Right ventricle myocardium superior (tissue), 1 donor: ENCODE measurements at places on chromosomes 4 and X. TPM values are rescaled to one million over a fixed set of nuclear protein-coding genes. Genes with fewer than 3 reads are reported as not detected.

DNA sequence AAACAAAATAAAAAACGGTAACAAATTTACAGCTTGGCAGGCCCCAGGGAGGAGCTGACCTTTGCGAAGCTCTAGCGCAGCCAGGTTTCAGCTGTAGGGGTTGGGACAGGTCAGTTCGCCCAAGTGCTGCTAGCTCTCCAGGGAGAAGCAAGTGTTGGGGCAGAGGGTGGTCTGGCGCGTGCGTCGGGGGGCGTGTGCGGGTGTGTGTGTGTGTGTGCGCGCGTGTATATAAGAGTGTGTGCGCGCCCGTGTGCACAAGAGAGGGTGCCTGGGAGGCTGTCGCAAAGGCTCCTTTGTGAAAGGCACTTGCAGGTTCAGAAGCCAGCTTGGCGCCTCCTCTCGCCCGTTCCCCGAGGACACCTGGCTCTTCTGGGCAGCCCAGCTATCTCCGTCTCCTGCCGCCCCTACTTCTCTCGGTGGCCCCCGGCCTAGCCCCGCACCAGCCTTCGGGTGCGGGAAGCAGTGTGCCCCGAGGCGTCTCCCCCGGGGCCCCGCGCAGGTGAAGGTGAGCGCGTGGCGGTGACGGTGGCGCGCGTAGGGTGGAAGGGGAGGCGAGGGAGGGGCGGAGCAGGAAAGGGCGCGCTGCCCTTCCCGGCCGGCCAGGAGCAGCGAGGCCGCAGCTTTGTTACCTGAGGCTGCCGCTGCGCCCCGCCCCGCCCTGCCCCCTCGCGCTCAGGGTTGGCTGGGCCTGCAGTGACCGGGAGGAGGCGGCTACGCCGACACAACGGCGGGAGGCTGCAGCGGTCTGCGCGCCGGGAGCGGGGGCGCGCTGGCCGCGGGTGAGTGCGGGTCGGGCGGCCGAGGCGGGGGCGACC, at the start of gene FHDC1:
FHDC1 (plus strand) TSS at position 693 of the 815 bp plus-strand sequence. CDS start 6,735 bp downstream, outside the sequence.
- no peak for DNase-seq

GRCh38 chr4:177001271-177002175, 208.8 kb upstream of the VEGFC start:
- no peak for DNase-seq

GRCh38 chrX:31423609-31424189, 351.9 kb upstream of the FTHL17 start:
- no peak for DNase-seq

DNA sequence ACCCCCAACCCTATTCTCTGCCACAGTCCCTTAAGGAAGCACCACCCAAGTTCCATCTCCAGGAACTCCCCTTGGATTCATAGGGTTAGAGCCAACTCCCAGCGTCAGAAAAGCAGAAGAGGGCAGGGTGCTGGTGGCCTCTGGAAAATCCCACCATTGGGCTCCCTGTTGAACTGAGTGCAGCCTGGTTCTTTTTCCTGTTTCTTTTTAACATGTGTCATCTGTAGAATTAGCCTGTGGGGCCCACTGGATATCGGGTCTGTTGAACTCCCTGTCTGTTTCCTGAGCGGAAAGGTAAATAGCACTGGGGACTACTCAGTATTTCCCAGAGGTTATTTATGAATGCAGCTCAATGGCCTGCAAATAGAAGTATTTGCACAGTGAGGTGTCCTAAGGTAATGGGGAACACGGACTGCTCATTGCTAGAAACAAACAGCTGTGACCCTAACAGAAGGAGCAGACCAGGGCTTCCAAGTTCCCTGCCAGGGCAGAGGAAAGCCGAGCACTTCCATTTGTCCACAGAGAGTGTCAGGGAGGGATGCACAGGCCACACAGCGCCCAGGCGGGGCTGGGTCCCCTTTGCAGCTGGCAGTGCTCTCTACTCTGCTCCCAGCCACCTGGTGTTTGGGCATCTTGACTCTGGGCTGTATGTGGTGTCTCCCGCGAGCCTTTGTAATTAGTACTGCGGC, 102.6 kb downstream of the FHDC1 start:
- DNase-seq = no peak

RIPPLY1 gene
- total RNA-seq = not detected
